ENCODE measurements at places on chromosomes 16 and 17.

DNA sequence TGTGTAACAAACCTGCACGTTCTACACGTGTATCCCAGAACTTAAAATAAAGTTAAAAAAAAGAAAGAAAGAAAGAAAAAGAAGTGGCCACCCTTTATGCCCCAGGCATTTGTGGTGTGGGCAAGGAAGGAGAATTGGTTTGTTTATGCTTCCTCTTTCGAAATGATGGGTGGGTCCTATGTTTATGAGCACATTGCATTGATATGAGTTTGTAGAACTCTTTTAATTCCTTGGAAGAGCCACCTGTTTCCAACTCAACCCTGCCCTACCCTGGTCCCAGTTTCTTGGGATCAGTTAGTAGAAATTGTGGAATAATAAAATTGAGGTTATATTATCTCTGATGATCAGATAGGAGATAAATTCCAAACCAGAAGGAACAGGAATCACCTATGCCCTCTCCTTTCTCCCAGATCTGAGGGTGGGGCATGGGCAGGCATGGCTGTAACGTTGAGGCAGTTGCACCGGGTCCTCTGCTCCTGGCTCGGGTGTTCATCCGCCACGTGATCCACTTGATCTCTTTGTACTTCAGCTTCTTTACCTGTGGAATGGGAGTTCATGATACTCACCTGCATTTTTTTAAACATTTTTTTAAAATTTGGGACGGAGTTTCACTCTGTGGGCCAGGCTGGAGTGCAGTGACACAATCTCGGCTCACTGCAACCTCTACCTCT lies 15.9 kb downstream of the CHAD start:
- DNase-seq: no peak

DNA sequence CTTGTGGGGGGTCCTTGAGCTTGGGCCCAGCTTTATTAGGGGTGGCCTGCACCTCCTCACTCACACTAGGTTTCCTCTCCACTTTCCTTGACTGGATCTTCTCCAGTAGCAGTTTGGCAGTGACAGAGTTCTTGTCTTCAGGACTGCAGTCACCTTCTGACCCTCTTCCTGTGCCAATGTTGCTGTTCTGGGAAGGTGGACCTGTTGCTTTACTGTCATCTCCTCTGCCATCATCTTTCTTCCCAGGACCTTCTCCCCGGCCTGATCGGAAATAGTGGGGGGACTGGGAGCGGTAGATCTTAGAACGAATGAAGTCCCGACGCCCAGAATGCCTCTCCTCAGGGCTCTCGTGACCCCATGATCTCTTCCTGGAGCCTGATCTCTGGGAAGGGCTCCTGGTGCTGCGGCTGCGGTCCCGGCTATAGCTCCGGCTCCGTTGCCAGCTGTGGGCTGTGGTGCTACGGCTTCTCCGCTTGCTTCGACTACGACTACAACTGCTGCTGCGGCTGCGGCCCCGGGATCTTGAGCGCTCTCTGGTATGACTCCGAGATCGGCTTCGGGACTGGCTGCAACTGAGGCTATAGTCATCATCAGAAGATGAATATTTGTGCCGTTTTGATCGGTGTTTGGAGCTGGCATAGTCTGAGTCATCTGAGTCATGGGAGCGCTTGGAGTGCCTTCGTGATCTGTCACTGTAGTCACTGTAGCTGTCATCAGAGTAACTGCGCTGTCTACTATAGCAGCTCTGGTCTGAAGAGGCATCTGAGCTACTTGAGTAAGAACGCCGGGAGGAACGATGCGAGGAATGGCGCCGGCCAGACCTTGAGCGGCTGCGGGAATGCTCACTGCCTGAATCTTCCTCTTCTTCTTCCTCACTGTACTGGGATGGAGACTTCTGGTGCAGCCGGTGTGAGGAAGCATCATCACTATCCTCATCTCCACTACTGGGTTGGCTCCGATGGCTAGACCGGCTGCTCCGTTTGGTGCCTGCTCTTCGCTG lies 9.5 kb upstream of the ITGA2B start:
- DNase-seq: no peak

- no peak for DNase-seq
Measured at GRCh38 chr16:15054357-15055140, 1.3 kb downstream of the NTAN1 start.

DNA sequence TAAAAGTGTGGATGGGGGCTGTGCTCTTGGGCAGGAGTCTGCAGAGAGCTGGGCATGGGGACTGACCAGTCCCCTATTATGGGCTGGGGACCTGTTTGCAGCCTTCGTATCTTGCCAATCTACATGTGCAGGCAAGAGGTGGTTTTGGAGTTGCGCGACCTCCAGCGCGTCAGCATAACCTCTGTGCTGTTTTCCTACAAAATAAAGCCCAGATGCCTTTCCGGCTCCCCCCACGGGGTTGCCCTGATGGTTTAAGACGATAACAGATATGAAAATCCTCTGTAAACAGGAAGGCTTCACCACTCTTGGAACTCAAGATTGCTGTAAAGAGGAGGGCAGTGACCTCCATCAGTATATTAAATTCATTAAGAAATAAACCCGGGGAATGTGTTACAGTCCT lies 16.5 kb upstream of the SPPL2C start:
- DNase-seq: no peak

GRCh38 chr17:49315551-49316257 lies 46.3 kb downstream of the ZNF652 start:
- peak; percentile 87 for DNase-seq
